ENCODE measurements at places on chromosomes 13 and 19.
A peak's percentile ranks its signal among the peaks of the same experiment; 100 is the strongest.

DNA sequence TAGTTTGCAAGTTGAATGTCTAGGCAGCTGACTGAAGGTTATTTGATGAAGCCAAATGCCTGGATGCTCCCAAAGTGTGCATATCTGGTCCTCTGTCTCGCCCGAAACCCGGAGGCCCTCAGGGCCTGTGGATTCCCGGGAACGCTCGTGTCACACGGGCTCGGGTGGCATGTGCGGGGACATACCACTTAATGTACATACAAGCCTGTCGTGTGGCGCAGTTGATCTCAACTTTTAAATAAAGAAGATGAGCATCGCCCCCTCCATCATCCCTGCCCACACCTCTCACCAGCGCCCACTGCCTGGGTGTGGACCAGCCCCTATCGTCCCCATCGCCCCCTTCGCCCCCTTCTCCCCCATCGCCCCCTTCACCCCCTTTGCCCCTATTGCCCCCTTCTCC, 33.9 kb downstream of the ATP11A start:
- no peak for DNase-seq

DNA sequence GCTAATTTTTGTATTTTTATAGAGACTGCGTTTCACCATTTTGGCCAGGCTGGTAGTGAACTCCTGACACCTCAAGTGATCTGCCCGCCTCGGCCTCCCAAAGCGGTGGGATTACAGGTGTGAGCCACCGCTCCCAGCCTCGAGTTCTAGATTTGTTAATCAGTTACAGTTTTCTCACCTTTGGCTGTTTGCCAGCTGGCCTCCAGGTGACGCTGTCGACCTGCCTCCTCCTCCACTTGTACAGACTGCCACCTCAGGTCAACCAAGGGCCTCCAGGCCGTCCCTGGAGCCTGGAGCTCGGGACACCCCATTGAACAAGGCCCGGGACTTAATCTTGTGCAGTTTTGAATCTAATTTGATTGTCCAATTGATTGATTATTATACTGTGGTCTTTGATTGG, 45.5 kb downstream of the IER2 start:
- no peak for DNase-seq

GRCh38 chr19:661427-662196, 1.4 kb downstream of the RNF126 start:
- DNase-seq, result no peak

DNA sequence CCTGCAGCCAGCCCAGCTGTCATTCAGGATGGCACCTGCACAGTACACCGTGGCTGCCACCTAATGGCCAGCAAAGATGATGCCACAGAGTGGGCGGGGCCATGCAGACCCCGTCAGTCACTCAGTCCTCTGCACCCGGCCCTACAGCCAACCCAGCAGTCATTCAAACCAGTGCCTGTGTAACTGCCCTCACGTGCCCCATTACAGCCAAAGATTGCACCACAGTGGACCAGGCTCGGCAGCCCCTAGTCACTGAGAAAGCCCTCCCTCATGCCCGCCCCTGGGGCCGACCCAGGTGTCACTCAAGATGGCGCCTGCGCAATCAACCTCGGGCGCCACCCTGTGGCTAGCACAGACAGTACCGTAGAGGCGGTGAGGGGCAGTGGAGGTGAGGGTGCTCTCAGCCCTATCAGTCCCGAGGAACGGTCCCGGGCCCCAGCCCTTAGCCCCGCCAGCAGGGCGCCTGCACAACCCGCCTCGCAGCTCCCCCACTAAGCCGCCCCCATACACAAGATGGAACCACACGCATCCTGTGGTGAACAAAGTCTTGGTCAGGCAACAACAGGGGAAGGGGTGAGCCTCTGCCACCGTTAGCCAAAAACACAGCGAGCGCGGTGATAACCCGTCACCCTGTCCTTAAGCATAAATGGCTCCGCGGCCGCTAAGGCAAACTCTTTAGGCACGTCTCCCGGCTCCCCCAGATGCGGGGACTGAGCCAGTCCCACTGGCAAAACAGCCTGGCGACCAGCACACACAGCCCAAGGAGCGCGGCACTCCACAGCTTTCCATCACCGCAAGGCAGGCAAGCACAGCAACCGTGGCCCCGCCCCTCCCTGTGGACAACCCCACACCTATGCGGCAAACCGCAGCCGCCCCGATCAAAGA, 2.3 kb downstream of the PEG3 start:
- peak; percentile 39 for DNase-seq

DNA sequence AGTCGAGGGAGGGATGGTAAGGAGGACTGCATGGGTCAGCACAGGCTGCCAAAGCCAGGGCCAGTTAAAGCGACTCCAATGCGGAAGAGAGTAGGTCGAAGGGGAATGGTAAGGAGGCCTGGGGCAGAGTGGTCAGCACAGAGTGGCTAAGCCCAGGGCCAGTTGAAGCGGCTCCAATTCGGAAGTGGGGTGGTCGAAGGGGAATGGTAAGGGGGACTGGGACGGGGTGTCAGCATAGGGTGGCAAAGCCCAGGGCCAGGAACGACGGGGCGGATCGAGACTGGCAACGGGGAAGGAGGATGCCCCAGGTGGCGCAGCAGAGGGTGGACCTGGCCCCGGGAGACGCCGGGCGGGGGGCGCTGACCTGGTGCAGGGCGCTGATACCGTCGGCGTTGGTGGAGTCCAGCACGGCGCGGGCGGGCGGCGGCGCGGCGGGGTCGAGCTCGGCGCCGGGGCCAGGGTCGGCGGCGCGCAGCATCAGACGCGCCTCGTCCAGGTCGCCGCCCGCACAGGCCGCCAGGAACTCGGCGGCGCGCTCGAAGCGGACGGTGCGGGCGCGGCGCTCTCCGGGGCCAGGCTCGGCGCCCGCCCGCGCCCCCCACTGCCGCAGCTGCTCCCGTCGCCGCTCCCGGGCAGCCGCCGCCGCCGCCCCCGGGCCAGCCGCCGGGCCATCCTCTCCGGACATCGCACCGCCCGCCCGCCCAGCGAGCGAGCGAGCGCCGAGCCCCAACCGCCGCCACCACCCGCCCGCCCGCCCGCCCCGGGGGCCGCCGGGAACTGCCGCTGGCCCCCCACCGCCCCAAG, at the start of gene PPP1R12C:
Gene PPP1R12C (minus strand): TSS at position 779 of the 804 bp plus-strand sequence. CDS start 94 bp downstream, at position 685.
- no peak for DNase-seq

DNA sequence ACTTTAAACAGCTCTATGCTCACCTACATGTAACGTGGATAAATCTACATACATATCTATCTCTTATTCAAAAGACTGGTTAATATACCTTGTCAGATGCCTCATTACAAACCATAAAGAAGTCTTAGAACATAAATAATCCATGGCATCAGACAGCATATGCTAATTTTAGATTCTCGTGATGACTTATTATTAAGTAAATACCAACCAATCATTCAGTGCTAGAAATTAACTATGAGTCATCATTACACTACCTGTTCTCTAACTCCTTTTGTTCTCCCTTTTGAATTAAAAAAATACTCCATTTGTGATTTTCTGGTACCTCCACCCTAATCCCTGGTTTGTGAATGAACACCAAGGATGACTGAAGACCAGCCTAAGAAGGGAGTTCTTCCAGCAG, 754.3 kb upstream of the ARGLU1 start:
- no peak for DNase-seq
